IPS DF 6.9 (cell line): ENCODE measurements at places on chromosomes 12 and 14.

DNA sequence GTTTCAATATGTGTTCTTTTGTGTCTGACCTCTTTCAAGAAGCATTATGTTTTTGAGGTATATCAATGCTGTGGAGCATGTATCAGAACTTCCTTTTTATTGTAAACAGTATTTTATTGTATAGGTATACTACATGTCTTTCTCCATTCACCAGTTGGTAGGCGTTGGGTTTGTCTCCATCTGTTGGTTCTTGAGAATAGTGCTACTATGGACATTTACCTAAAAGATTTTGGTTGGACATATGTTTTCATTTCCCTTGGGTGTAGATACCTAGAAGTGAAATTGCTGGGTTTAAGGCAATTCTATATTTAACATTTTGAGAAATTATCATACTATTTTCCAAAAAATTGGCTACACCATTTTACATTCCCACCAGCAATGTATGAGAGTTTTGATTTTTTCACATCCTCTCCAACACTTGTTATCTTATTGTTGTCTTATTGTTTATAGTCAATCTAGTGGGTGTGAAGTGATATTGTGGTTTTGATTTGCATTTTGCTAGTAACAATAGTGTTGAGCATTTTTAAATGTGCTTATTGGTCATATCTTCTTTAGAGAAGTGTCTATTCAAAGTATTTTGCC lies 409.2 kb downstream of the IPO8 start:
- no peak for DNase-seq

- no peak for DNase-seq
Observed at GRCh38 chr14:27370775-27371174, 772.9 kb upstream of the NOVA1 start.

DNA sequence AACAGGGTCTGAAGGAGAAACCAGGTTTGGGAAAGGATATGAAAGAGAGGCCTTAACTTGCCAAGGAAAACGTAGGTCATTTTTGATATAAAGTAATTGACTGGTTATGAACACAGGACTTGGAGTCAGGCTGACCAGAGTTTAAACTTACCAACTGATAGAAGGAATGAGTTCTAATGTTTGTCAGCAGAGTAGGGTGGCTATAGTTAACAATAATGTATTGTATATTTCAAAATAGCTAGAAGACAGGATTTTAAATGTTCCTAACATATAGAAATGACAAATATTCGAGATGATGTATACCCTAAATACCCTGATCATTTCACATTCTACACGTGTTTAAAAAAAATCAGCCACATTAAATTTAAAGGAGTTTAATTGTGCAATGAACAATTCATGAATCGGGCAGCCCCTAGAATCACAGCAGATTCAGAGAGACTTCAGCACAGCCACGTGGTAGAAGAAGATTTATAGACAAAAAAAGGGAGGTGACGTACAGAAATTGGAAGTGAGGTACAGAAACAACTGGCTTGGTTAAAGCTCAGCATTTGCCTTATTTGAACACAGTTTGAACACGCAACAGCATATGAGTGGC lies 52.5 kb upstream of the PLEKHG7 start:
- no peak for DNase-seq

GRCh38 chr12:48826209-48826855 lies 8.0 kb downstream of the CACNB3 start:
- no peak for DNase-seq

DNA sequence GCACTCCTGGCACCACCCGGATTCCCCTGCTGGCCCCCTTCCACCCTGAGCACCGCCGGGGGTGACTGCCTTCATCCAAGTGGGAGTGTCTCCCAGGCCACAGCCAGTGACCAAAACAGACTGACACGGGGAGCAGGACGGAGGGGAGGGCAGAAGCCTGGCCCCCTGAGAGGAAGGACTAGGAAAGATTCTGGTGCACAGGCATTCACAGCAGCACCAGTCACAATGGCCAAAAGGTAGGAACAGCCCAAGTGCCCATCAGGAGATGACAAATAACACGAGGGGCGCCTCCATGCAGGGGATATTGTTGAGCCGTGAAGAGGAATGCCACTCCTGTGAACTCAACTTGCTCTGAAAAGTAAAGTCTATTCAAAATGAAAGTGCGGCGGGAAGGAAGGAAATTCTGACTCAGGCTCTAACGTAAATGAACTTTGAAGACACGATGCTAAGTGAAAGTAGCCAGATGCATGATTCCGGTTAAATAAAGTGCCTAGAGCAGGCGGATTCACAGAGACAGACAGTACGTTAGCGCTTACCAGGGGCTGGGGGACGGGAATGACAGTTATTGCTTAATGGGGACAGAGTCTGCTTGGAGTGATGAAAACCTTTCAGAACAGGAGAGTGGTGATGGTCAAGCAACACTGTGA lies 146.1 kb upstream of the NCOR2 start:
- no peak for DNase-seq

- no peak for DNase-seq
Observed at GRCh38 chr12:52494100-52494499, 1.0 kb upstream of the KRT6A start.

- DNase-seq, result no peak
Observed at GRCh38 chr12:67073336-67073735, 195.8 kb upstream of the CAND1 start.

GRCh38 chr12:41467591-41468325 lies 279.6 kb downstream of the PDZRN4 start:
- DNase-seq, result no peak

DNA sequence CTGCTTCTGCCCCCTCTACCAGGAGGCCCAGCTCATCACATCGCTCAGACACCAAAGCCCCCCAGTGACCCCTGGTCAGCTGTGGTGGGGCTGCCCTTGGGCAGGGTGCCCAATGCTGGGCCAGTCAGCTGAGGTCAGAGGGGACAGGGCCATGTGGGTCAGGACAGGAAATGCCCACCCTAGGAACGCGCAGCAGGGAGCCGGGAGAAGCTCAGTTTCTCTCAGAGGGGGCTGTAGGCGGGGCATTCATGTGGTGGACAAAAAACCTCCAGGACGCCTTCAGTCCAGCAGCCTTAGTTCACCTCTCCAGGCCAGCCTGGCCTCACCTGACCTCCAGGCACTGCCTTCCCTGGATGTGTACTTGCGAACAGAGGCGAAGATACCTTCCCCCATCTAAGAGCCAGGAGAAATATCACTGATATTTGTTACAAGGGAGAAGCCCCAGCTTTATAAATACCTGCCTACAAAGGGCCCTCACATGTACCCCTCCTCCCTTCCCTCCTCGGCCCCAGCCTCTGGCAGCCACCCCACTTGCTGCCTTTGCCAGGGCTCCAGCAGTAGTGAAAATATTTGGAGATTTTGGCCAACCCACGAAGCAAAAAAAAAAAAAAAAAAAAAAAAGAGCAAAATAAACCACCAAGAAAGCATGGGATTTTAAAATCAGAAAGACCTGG lies 41.9 kb upstream of the PLEKHG6 start:
- DNase-seq, result no peak

DNA sequence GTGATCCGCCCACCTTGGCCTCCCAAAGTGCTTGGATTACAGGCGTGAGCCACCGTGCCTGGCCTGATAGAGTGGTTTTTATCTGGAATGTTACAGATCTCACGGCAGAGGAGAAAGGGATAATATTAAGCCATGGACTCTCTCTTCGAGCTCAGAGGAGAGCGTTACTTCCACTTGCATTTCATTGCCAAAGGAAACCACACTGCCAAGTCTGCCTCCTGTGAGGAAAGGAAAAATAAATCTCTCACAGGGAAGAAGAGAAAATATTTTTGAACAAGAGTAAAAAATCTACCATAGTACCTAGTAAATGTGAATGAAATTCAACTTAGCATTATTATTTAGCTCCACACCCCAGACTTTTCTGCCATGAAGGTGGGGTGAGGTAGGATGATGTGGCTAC lies 319.2 kb upstream of the PRICKLE1 start:
- no peak for DNase-seq

- no peak for DNase-seq
Observed at GRCh38 chr14:74240794-74241651, 1.8 kb downstream of the VSX2 start.

DNA sequence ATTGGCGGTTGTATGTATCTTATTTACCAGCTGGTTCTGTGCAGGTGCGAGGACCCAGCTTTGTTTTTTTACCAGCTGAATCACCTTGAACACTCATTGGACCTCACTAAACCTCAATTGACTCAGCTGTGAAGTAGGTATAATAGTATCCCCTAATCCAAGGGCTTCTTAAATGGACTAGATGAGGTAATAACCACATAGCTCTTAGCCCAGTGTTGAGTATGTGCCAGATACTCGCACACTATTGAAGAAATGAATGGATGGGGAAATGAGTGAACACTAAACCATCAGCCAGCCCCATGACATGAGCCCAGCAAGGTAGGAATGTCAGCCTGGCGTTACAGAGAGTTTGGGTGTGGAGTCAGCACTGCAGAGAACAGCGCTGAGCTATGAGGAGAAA lies 79.7 kb downstream of the RIMBP2 start:
- DNase-seq, result no peak

- DNase-seq, result peak; percentile 79
Observed at GRCh38 chr12:79547735-79548609, 142.8 kb downstream of the PAWR start.

DNA sequence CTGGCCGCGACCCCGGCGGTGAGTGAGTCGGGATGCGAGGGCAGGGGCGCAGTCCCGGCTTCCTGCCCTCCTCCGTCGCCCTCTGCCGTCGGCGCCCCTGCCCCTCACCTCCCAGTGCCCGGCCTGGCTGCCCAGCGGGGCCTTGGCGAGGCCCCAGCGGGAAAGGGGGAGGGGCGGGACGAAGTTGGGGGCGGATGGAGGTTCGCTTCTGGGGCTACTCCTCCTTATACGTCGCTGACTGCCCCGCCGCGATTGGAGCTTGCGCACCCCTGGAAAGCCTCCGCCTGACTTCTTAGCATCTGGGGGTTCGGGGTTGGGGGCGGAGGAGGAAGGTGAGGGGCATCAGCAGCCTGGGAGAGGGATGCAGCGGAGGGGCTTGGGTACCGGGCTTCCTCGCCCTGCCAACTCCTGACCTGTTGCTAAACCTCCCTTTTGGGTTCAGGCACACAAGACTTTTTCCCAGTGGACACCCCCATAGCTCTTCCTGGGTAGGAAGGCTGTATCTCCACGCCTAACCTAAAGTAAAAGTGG lies 406 bp downstream of the TMEM263 start:
- no peak for DNase-seq

DNA sequence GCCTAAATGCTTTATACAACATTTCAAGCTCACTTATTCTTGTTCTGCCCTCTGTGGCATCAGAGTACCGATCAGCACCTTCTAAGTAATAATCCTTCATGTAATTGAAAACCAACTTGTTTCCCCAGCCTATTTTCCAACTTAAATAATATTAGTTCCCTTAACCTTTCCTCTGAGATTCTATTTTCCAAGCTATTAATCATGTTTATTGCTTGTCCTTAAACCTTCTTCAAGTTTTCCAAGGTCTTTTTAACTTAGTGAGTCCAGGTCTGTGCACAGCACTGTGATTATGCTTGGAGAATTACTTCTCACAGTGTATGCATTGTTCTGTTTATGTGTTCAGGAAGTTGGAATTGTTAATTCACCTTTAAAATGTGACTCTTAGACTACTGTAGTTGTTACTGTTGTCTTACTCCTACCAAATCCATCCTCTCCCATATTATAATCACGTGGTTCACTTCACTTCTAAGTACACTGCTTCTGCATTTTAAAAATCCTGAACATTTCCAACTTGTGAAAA lies 1039.3 kb upstream of the FOXG1 start:
- no peak for DNase-seq

DNA sequence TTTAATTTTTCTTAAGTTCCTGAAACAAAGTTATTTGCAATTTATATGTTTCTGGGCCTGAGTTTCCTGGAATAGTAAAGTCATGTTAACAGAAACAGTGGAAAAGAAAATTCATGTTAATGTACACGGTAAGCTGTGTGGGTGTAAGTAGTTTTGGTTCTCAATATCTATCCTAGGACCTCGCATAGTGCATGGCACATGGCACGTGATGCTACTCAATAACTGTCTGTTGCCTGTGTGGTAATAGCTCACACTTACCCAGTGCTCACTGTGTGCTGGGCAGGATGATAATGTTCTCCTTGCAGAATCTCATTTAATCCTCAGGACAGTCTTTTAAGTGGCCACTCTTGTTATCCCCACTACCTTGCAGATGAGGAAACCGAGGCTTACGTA lies 100.7 kb downstream of the DUSP16 start:
- no peak for DNase-seq
